ENCODE measurements at places on chromosomes 5 and 9. TPM values are rescaled to one million over a fixed set of nuclear protein-coding genes. Genes with fewer than 3 reads are reported as not detected.

DNA sequence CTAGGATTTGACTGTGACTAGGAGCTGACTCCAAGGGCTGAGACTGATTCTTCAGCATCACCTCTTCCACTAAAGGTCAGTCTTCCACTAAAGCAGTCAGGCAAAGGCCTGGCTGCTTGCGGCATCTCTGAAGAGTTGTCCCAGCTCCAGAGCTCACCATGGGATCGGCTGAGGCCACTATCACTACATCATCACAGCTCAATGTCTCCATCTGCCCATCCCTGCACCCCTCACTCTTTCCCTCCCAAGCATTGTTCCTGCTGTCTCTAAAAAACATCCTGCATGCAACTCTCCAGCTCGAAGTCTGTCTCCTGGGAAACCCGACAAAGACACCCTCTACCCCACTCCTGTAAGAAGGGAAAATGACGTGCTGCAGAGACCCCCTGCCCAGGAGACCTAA is 15.5 kb upstream of the WWC1 start:
- H3K27me3 ChIP-seq = no peaks in the 10 kb centered on the region
- H3K36me3 ChIP-seq = no peaks in the 10 kb centered on the region
- no peak overlapping the region for H3K4me3 ChIP-seq
- no peak overlapping the region for H3K27ac ChIP-seq

- no peaks in the 10 kb centered on the region for H3K27me3 ChIP-seq
- H3K4me3 ChIP-seq = no peak overlapping the region
- no peak overlapping the region for H3K27ac ChIP-seq
- no peaks in the 10 kb centered on the region for H3K36me3 ChIP-seq
Observed at GRCh38 chr5:60630179-60630578, 69.8 kb downstream of the DEPDC1B start.

- H3K4me1 ChIP-seq = no peaks in the 10 kb centered on the region
- no peak for DNase-seq
- no peaks in the 10 kb centered on the region for H3K36me3 ChIP-seq
Observed at GRCh38 chr5:83146441-83146840, 69.1 kb downstream of the XRCC4 start.

DNA sequence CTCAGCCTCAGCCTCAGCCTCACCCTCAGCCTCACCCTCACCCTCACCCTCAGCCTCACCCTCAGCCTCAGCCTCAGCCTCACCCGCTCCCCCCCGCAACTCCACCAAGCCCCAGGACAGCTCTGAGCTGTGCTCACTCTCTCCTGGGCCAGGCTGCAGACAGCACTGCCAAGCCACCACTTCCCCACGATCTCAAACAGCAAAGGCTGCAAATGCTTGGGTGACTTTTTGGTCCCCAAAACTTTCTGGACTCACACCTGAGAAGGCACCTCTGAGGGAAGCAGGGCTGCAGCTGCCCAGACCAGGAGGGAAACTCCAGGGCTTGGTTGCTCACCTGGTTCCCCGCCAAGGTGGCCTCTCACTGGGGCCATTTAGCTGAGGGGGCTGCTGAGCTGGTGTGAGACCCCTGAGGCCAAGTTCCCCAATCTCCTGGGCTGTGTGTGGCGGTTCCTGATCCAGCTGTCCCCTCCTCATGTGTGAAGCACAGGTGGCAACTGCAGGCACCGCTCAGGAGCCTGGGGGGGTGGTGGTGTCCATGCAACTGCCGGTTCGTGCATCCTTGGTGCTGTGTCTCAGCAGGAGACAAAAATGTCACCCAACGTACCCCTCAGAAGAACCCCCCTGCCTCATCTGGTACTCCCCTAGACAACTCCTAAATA is 17.8 kb downstream of the MRPL36 start:
- H3K4me3 ChIP-seq = no peak overlapping the region
- no peaks in the 10 kb centered on the region for H3K4me1 ChIP-seq
- no peak for DNase-seq
- H3K27ac ChIP-seq = no peak overlapping the region
- peaks cover 8% of the 10 kb centered on the region for H3K27me3 ChIP-seq

DNA sequence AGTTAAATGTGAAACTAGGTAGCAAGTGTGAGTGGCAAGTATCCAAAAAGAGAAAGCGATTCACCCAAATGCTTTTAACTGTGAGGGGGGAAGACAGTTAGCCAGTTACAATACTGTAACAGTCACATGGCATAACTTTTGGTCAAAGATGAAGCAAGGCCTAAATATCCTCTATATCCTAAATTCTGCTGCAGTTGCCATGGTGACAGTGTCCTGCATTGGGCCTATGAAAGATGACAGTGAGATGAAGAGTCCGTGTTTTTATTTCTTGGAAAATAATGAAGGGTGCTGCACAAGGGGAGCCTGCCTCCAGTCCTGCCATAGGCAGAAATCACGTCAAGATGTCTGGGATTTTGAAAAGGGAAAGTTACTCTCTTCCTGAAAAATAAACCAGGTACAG is 534.6 kb downstream of the NTRK2 start:
- H3K27ac ChIP-seq = no peak overlapping the region
- no peak for DNase-seq

DNA sequence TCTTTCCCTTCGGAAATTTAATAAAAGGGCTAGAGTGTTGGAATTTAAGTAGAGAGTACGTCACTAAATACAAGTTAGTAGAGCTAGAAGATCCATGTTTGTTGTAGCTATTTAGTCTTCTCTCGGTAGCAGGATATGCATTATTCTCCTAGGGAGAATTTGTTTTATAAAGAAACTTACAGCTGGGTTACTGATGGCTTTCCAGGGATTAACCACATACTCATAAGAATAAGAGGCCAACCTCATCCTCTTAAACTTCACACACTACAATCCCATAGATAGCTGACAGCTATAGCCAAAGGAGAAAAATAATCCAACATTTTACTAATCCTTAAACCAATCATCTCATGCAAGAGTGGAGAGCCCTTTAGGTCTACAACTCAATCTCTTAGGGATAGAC is 43.0 kb downstream of the TLE1 start:
- DNase-seq = no peak
- H3K27me3 ChIP-seq = no peaks in the 10 kb centered on the region
- H3K4me1 ChIP-seq = no peaks in the 10 kb centered on the region

- H3K27ac ChIP-seq = no peak overlapping the region
- DNase-seq = no peak
- peaks cover 18% of the 10 kb centered on the region for H3K4me1 ChIP-seq
- H3K27me3 ChIP-seq = peaks cover 12% of the 10 kb centered on the region
- no peak overlapping the region for H3K4me3 ChIP-seq
- H3K36me3 ChIP-seq = no peaks in the 10 kb centered on the region
Observed at GRCh38 chr5:163563112-163563511, 57.7 kb downstream of the MAT2B start.

- no peak overlapping the region for H3K4me3 ChIP-seq
- peaks cover 11% of the 10 kb centered on the region for H3K4me1 ChIP-seq
- no peaks in the 10 kb centered on the region for H3K36me3 ChIP-seq
- DNase-seq = no peak
- H3K27me3 ChIP-seq = no peaks in the 10 kb centered on the region
Observed at GRCh38 chr5:143567583-143568504, 164.4 kb upstream of the NR3C1 start.

DNA sequence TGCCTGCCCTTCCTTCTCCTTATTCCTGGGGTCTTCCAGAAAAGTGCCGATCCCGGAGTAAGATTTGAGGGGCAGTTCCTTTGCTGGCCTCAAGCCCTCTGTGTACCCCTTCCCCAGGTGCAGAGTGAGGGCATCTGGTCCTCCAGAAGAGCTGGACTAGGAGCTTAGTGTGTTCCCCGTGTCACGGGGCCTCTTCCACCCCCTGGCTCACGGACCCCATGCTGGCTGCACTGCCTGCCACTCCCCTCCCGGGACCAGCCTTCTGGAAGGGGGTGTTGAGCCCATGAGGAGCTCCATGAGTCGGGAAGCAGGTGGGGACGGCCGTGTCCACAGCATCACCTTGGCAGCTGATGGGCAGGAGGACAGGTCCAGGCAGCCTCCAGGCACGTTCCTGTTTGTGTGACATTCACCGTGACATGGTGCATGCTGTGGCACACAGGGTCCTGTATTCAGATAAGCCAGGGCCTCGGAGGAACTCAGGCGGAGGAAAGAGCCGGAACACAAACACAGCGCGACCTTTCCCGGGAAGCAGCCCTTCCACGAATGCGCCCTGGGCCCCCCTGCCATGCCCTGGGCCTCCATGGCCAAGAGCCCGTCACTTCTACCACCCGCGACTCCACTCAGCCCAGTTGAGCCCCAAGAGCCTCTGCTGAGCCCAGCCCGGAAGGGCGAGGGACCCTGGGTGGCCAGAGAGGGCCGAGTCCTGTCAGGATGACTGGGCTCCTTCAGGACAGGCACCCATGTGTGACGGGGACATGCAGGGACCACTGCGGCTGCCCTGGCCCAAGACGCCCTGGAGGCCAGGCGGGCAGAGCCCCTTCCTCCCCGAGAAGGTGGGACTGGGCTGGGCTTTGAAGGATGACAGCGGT is 5.9 kb upstream of the LCN1 start:
- H3K27ac ChIP-seq = no peak overlapping the region
- H3K4me3 ChIP-seq = no peak overlapping the region
- peaks cover 5% of the 10 kb centered on the region for H3K27me3 ChIP-seq
- H3K36me3 ChIP-seq = no peaks in the 10 kb centered on the region

- H3K4me3 ChIP-seq = no peak overlapping the region
- no peak for DNase-seq
- H3K27me3 ChIP-seq = no peaks in the 10 kb centered on the region
- peaks cover 45% of the 10 kb centered on the region for H3K4me1 ChIP-seq
- peak overlapping the region; percentile 64 for H3K27ac ChIP-seq
Observed at GRCh38 chr9:112059966-112060320, 115.2 kb downstream of the SUSD1 start.

DNA sequence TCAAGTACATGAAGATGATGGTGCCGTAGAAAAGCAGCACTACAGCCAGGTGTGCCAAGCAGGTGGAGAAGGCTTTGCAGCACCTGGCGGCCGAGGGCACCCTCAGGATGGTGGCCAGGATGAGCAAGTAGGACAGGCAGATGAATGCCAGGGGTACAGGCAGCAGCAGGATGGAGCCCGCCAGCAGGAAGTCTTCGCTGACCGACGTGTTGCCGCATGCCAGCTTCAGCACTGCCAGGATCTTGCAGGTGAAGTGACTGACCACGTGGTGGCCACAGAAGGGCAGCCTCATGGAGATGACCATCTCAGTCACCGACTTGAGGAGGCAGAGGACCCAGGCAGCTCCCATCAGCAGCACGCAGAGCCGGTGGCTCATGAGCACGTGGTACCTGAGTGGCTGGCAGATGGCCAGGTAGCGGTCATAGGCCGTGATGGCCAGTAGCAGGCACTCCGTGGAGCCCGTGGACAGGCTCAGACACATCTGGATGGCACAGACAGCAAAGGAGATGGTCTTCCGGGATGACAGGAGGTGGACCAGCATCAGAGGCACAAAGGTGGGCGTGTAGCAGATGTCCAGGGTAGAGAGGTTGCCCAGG is 482 bp downstream of the OR13J1 start:
- no peak overlapping the region for H3K27ac ChIP-seq
- H3K36me3 ChIP-seq = no peaks in the 10 kb centered on the region
- H3K27me3 ChIP-seq = peaks cover 6% of the 10 kb centered on the region
- H3K4me1 ChIP-seq = no peaks in the 10 kb centered on the region
- DNase-seq = no peak

GRCh38 chr9:22098643-22099332 is 89.7 kb upstream of the CDKN2B start:
- H3K27ac ChIP-seq = no peak overlapping the region
- peaks cover 7% of the 10 kb centered on the region for H3K4me1 ChIP-seq
- H3K27me3 ChIP-seq = no peaks in the 10 kb centered on the region
- H3K4me3 ChIP-seq = no peak overlapping the region
- H3K36me3 ChIP-seq = no peaks in the 10 kb centered on the region

DNA sequence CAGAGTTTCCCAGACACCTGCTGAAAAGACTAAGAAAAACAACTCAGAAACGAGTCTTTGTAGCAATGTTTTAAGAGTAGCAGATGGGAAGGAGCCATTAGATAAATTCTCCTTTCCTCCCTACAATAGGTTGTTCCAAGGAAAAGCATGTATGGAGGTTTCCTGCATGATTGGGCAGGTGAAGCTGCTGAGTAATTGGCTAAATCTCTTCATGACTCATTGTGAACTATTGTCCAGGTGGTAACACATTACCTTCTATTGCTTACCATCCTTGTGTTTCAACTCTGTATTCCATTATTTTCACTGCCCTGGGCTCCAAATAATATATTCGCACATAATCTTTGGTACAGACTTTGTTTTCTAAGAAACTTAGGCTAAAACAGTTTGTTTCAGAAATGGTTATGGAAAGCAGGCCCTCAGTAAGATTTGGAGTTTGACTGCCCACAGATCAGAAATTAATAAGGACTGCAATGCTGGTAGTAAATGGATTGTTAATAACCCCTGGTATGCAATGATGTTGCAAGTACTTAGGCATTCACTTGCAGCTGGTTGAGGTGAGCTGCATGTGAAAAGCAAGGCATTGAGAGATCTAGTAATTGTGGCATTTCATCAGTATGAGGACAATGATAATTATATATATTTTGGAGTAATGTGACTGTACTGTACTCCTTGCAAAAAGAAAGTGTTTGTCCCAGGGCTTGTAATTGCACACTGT is 281.4 kb upstream of the VLDLR start:
- H3K4me3 ChIP-seq = no peak overlapping the region
- no peaks in the 10 kb centered on the region for H3K4me1 ChIP-seq
- H3K27ac ChIP-seq = no peak overlapping the region
- H3K36me3 ChIP-seq = no peaks in the 10 kb centered on the region

DNA sequence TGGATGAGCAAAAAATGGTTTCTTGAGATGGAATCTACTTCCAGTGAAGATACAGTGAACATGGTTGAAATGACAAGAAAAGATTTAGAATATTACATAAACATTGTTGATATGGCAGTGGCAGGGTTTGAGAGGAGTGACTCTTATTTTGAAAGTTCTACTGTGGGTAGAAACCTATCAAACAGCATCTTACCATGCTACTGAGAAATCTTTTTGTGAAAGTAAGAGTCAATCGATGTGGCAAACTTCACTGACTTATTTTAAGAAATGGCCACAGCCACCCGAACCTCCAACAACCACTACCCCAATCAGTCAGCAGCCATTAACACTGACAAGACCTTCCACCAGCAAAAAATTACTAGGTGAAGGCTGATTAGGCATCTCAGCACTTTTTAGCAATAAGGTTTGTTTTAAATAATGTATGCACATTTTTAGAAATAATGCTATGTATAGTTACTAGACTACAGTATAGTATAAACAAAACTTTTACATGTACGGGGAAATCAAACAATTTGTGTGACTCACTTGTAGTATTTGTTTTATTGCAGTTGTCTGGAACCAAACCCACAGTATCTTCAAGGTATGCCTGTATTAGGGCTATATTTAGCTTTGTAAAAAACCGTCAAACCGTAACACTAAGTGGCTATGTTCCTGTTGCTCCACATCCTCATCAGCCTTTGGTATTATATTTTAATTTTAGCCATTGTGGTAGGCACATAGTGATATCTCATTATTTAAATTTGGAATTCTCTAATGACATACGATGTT is 30.6 kb upstream of the ADAMTS6 start:
- H3K4me3 ChIP-seq = no peak overlapping the region
- no peaks in the 10 kb centered on the region for H3K27me3 ChIP-seq
- H3K4me1 ChIP-seq = no peaks in the 10 kb centered on the region
- DNase-seq = no peak
- no peaks in the 10 kb centered on the region for H3K36me3 ChIP-seq
- no peak overlapping the region for H3K27ac ChIP-seq

Gene ABITRAM
- 16.5 TPM for total RNA-seq

Gene FAM221B
- total RNA-seq = 0.32 TPM

Gene SEPTIN8
- 32.8 TPM for total RNA-seq

Gene ABL1
- total RNA-seq = 50.2 TPM

All from lower lobe of right lung (tissue), 2 donors.